ENCODE measurements at places on chromosomes 2 and 18.

- no peak for DNase-seq
These were observed 155.7 kb downstream of the DYSF start for GRCh38 chr2:71609029-71609428.

- DNase-seq: no peak
These were observed 533.0 kb downstream of the TMX3 start for GRCh38 chr18:68181956-68182355.

GRCh38 chr2:180255981-180256380, 248.9 kb upstream of the CWC22 start:
- no peak for DNase-seq

DNA sequence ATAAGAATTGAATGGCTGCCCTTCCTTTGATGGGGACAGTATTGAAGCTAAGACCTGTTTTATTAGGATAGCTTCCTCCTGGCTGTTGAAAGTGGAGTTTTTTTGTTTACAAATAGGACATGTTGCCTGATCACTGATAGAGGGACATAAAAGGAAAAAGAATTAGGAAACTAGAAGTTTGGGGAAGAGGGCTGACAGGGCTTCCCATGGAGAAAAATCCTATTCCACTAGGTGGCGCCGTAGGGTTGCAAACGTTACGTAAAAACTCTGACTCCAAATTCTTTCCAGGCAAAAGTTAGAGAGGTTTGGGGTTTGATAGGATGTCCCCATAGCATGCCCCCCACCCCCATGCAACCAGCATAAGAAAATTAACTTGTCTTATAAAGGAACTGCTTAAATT, 11.1 kb upstream of the RBFA start:
- peak; percentile 15 for DNase-seq

GRCh38 chr18:39208729-39209128, 1643.1 kb upstream of the CELF4 start:
- DNase-seq: no peak

DNA sequence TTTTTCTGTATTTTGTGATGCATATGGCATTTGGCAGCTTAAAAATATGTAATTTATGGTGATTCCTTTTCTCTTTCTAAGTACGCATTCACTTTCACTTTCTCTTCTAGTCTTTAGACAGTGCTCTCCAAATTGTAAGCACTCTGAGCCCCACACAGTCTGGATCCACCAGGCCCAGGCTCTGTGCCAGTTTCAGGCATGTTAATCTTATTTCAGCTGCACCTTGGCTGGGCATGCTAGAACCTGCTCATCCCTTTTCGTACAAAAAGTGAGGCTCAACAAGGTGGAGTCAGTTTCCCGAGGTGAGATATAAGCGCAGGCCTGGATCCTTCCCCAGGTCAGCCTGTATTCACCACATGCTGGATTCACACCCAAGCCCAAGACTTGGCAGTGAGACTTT, 203.9 kb downstream of the MTX2 start:
- peak; percentile 7 for DNase-seq

GRCh38 chr2:149729586-149729985, 142.0 kb upstream of the MMADHC start:
- no peak for DNase-seq

DNA sequence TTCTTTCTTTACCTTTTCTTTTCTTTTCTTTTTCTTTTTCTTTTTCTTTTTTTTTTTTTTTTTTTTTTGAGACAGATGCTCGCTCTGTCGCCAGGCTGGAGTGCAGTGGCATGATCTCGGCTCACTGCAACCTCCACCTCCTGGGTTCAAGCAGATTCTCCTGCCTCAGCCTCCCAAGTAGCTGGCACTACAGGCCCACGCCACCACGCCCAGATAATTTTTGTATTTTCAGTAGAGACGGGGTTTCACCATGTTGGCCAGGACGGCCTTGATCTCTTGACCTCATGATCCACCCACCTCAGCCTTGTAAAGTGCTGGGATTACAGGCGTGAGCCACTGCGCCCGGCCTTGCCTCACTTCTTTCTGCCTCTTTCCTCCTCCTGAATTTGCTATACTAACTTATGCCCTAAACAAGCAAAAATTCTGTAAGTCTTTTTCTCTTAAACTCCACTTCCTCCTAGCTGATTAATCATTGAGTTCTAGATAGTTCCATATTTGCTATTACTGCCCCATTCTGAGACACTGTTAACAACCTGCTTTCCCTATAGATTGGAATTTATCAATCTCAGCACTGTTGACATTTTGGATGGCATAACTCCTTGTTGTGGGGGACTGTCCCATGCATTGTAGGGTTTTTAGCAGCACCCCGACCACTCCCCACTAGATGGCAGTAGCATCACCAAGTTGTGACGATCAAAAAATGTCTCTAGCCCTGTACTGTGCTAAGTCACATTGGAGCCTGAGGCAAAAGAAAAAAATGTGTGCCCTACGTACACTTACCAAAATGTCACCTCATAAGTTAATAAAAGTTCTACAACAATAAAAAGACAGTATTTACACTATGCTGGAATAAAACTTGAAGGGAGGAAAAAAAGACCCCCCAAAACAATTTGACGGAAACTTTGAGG, 16.4 kb upstream of the THADA start:
- peak; percentile 79 for DNase-seq

DNA sequence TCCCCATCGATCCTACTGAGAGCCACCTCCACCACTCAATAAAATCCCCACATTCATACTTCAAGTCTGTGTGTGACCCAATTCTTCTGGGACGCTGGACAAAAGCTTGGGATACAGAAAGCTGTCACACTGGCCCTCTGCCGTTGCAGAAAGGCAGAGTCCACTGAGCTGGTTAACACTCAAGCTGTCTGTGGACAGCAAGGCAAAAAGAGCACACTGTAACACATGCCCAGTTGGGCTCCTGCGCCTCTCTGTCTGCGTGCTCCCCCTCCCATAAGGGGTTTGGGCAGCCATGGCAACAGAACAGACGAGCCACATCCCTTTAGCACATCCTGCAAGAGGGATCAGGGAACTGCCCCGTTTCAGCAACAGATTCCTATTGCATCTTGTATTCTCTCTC, 106.9 kb upstream of the RGPD4 start:
- no peak for DNase-seq

- DNase-seq: no peak
These were observed 59.9 kb downstream of the ADNP2 start for GRCh38 chr18:80168982-80169381.

- no peak for DNase-seq
These were observed 1.1 kb downstream of the DNAJC27 start for GRCh38 chr2:24970483-24971285.

GRCh38 chr2:149185942-149186490, 144.4 kb upstream of the LYPD6 start:
- DNase-seq: peak; percentile 8

DNA sequence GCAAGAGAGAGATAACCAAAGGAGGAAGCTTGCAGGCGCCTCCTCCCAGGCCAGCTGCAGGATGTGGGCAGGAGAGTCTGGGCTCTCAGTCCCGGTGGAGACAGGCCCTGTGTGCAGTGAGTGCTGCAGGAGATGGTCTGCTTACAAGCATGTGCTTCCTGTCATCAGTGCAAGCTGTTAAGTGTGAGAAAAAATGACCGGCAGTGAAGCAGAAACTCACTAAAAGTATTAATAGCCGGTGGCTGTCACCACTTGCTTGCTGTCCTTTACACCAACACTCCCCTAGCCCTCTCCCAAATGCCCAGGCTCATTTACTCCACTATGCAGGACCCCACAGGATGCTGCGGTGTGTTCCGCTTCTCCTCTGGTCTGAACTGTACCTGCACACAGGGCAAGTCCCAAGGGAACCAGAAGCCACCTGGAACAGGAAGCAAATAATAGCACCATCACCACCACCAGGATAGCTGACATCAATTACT, 435.6 kb upstream of the HS6ST1 start:
- DNase-seq: peak; percentile 17

- no peak for DNase-seq
These were observed 665.0 kb upstream of the FANCL start for GRCh38 chr2:58906081-58906645.

DNA sequence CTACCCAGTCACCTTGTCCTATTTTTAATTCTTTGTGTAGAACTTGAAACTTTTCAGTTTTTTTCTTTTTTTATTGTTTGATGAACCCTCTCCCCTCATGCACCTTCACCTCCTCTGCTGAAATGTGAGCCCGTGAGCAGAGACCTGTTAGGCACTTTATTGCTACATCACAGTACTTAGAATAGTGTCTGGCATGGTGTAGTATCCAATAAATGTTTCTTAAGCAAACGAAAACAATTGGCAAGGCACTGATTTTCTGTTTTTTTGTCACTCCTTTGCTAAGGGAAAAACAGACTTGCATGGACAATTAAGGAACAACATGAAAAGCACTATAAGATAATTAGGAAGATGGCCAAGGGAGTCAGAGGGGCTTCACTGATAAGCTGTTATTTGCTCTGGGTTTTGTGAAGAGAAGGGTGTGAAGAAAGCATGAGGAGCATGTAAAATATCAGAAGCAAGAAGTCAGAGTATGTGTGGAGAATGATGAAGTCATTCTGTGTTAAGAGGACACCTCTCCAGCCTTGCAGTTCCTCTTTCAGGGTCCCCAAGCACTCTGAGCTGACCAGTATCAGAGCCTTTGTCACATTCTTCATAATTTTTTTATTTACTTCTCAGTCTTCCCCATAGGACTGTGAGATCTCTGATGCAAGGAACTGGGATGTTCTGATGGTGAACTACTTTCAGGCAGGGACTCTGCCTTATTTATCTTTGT, 99.7 kb upstream of the CAVIN2 start:
- no peak for DNase-seq

GRCh38 chr2:148048475-148049221, 27.8 kb downstream of the MBD5 start:
- DNase-seq: peak; percentile 22

DNA sequence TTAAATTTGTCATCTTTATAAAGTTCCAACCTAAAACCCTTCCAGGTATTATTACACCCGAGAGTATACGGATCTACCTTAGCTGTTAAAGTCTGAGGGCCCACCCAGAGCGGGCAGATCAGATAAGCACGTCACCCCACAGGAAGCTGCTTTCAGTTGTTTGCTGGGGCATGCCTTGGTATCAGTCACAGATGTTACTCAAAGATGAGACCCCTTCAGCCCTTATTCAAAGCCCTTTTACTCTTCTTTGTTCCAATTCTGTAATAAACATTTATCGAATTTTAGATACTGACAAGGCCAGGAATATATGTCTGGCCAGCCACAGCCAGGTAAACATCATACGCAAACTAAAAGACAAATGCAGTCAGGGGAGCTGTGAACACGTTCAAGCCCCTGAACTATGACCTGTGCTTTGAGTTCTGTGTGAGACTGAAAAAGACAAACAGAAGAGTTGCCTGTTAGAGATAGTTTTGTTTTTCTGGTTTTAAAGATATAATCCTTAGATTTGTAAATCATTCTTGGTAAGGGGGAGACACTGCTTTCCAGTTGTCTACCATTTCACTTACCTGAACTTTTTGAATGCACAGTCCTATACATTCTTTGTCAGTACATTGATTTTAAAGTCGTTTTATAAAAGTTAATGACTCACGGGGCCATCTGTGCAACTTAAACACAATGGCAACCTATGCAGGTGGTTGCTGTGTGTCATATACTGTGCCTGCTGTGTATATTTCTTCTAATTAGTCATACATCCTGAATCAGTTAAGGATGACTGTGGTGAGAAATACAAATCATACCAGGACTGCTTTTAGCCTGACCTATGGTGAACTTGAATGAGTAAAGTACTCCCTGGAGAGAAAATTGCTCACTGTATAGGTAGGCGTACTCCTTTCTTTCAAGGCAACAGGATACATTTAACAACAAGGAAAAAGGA, 100.5 kb upstream of the ITPRID2 start:
- DNase-seq: peak; percentile 90

- no peak for DNase-seq
These were observed 116.3 kb upstream of the WDSUB1 start for GRCh38 chr2:159402790-159403189.

DNA sequence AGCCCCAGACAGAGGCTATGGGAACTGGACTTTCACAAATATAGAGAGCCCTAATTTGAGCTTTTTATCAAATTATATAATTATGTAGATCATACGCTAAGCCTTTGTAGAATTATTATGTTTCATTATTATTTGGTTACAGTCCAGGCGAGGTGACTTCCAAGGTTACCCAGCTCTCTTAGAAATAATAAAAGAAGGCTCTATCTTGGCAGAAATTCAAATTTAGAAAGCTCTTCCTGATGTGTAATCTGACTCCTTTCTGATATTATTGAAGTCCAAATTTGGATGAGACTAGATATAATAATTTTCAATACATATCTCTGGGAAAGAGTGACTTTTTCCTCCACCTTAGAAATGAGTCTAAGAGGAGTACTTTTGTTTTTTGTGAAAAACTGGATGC, 4.8 kb upstream of the SLC38A11 start:
- DNase-seq: no peak

DNA sequence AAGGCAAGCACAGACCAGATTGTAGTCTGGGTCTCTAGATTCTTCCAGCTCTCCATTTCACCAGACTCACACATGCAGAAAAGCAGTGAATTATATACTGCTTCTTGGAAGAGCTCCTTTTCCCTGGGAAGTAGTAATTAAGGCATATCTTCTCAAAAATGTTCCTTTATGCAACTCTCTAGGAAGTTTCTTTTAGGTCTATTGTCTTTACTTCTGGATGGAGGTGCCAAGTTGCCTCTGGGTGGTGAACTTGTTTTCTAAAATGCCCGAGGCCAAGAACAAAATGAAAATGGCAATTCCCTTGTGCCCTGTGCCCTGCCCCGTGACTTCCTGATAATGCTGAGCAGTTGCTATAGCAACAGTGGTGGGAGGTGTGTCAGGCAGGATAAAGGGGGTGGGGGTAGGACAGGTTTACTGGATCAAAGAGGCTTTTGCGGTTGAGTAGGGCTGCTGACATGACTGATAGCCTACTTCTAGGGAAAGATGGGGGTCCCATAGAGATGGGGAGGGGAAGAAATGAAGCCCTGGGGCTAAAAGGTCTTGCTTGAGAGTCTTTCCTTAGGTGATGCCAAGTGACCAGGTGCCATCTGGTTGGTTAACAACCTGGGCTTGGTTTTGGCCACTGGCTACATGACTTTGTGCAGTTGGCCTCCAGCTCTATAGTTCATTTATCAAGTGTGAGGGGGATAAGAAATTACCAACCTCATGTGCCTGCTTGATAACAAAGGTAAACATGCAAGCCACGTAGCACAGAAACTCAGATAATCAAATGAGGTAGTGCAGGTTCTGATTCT, 11.8 kb downstream of the IGFBP2 start:
- no peak for DNase-seq

DNA sequence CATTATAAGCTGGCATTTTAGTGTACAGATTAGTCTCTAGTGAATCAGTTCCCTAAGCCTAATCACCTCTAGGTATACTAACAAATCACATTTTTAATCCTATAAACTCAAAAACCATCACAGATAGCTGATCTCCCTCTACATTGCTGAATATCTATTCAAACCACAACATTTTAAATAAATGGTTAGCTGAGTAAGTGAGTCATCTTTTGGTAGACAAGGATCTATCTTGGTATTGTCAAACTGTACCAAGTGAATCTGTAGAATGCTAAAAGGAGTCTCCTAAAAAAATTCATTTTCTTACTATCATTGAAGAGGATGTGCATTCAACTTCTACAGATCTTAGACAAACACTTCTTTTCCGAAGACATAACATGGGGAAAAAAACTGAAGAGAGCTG, 40.7 kb downstream of the INO80D start:
- no peak for DNase-seq

All from activated CD4-positive, alpha-beta T cell treated with anti-CD3 and anti-CD28 coated beads, Interleukin-10, Interleukin-2, amounts not matched to agents 100 ng/mL and 50 ng/mL, durations not matched to agents 16 hours and 8 hours (primary cell).